Inflammatory macrophage treated with lipopolysaccharide for 4 hours (primary cell): ENCODE measurements at places on chromosomes 2 and 18.

GRCh38 chr2:189199797-189200196, 20.2 kb upstream of the COL5A2 start:
- DNase-seq = no peak

DNA sequence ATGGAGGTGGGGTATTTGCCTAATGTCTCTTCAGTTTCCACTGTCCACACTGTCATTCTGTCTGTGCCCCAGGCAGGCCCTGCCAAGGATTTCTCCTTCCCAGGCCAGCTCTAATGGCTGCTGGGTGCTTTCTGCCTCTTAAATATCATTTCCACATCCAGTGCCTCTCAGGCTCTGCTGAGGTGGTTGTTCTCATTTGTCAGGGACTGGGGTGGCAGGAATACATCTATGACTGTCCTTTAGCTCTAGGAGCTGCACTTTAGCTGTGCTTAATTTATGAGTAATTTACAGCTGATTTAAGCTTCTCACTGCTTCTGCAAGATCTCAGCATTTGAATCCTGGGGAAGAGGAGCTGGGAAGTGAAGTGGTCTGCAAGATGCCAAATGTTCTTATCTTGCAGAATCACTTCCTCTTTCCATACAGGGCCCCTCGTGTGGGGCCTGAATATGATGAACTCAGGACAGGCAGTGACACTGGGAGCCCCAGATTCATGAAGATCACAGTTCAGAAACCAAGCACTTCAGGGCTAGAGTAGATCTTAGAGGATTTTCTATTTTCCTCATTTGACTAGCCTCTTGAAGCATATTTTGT, 150.2 kb downstream of the FSHR start:
- DNase-seq = peak; percentile 2

- peak; percentile 56 for DNase-seq
Measured at GRCh38 chr2:38268691-38269327, 108.3 kb downstream of the ATL2 start.

DNA sequence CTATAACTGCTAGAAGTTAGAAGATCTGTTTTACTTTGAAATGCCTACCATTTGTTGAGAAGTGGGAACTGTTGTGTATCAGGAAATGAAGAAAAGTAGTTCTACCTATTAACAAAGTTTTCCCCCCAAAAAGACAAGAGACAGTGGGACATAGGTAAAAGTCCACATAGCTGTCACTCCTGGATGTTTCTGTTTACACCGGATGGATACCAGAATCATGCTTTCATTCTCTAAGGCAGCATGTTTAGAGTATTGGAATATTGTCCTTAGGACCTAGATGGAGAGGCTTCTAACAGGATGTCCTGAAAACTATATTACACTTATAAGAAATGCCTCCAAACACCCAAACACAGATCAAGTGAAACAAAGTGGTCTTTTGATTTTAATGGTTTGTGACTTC, 143.1 kb downstream of the MCFD2 start:
- DNase-seq = no peak

DNA sequence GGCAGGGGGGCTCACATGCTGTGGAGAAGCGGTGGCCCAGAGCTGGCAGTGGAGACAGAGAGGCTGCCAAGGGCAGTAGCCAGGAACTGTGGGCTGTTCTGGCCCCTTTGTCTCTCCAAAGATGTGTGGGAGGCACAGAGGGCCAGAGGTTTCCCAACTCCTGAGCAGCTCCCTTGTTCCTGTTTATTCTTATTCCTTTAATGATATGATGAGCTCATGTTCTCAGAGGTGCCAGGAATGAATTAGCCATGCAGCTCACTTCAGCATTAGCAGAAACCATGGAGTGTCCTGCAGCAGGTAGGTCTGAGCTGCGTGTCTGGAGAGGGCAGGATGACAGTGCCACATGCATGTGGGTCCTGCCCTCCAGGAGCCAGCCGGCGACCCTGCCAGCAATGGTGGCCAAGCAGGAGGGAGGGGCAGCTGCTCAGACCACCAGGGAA, 77.9 kb upstream of the FZD7 start:
- peak; percentile 52 for DNase-seq

DNA sequence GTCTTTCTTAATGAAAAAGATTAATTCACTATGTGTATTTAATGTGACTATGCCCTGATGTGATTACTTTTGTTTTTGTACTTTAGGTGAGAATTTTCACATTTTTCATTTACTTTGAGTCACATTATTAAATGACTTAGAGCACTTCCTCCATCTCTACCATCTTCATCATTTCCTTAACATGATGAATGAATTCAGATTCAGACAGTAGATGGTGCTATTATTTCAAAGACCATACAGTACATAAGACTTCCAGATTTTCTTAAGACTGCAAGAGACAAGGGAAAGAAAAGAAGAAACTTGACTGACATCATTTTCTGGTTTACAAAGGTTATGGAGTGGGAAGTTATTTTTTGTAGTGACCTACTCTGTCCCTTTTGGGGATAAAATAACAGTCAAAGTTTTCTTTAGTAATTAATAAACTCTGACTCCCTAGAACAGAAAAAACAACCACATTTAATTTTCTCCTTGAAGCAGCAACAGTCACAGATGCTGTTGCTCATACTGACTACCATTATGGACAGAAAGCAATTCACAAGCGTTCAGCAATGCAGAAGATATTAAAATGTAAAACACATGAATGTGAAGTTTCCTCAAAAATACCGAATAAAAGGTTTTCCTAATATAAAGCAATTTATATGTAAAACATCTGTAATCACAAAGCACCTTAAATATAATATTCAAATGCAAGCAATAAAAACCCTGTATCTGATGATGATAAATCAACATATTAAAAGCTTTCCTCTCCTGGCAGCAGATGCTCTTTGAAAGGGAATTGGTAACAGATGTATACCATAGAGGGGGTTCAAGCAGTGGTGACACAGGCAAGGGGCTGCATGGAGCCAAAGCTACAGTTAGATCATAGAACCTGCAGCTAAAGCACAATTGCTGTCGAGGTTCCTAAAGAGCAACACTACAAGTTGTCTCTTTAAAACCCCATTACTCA, 1010.9 kb upstream of the NXPH2 start:
- peak; percentile 19 for DNase-seq

DNA sequence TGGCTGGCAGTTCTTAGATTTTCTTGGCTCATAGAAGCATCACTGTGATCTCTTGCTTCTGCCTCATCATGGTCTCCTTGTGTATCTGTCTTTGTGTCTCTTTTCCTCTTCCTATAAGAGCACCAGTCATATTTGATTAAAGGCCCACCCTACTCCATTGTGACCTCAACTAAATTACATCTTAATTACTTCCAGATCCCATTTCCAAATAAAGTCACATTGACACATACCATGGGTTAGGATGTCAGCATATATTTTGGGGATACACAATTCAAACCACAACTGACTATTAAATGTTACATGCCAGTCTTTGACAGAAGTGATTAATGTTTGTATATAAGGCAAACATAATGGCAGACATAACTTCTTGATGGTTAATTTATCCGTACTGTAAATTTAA, 27.3 kb upstream of the TMX3 start:
- no peak for DNase-seq

GRCh38 chr2:235900631-235901030, 267.6 kb downstream of the GBX2 start:
- no peak for DNase-seq

GRCh38 chr2:195407783-195408182, 249.2 kb upstream of the SLC39A10 start:
- DNase-seq = peak; percentile 22

DNA sequence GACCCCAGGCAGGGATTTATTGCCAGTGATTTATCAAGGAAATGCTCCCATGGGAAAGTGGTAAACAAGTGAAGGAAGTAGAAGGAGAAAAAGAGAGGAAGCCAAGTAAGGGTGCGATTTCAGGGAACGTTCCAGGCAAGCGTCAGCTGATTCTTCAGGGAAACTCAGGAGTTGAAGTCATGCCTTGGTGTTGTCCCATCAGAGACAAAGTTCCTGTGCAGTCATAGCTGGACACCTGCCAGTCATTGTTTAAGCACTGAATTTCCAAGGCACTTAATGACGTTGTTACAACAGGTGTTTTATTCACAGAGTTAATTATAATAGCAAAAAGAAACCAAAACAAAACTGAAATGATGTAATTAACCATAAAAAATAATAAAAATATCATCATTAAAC, 381.8 kb upstream of the CRIM1 start:
- DNase-seq = no peak

DNA sequence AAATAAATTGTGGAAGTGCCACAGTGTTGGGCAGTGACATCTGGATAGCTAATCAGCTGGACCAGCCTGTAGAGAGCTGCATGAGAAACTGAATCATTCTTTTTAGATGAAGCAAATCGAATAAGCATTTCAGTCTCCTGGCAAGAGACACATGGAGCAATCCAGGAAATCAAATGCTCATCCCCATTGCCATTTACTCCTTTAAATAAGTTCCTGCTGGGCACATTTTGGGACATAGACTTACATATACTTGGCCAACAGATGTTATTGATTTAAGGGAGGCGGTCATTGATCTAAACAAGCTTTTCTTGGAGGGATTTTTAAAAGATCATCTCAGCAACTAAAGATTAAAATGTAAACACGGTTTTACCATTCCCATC, 307.1 kb downstream of the STK39 start:
- DNase-seq = peak; percentile 2

DNA sequence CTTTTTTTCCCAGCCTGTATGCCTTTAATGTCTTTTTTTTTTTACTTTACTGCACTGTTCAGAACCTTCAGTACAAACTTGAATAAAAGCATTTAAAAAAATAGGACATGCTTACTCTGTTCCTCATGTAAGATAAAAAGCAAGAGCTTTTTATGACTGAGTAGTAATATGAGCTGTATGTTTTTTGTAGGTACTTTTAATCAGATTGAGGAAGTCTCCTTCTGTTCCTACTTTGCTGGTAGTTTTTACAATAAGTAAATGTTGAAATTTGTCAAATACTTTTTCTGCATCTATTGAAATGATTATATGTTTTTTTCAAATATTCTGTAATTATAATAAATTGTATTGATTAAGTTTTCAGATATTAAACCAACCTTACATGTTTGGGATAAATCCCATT, 189.8 kb downstream of the FAM210A start:
- DNase-seq = no peak

GRCh38 chr2:225069966-225070365, 27.7 kb upstream of the DOCK10 start:
- peak; percentile 67 for DNase-seq

DNA sequence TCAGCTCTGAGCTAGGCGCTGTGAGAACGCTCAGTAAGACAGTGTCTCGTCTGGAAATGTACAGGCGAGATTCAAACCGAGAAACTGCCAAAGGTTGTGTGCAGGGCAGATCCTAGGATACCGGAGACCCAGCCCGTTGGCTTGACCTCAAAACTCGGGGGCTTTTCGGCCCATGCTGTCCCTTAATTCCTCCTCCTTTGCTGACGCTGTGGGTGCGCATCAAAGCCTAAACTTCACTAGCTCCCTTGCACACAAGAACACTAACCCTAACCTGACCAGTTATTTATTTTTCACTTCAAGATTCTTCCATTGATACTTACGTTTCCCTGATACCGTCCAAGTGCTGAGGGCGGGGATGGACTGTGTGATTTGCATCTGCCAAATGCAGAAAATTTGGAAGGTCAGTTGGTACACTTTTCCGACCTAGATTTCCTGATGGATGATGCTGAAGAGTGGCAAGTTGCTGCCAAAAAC, 1.0 kb upstream of the AAK1 start:
- DNase-seq = no peak

- no peak for DNase-seq
Measured at GRCh38 chr2:81050580-81051095, 746.1 kb upstream of the LRRTM1 start.

- peak; percentile 29 for DNase-seq
Measured at GRCh38 chr2:206700156-206700555, 18.0 kb downstream of the DYTN start.

- no peak for DNase-seq
Measured at GRCh38 chr2:233225230-233226068, 26.0 kb upstream of the ATG16L1 start.

- no peak for DNase-seq
Measured at GRCh38 chr18:3654442-3655253, 204.7 kb downstream of the TGIF1 start.

DNA sequence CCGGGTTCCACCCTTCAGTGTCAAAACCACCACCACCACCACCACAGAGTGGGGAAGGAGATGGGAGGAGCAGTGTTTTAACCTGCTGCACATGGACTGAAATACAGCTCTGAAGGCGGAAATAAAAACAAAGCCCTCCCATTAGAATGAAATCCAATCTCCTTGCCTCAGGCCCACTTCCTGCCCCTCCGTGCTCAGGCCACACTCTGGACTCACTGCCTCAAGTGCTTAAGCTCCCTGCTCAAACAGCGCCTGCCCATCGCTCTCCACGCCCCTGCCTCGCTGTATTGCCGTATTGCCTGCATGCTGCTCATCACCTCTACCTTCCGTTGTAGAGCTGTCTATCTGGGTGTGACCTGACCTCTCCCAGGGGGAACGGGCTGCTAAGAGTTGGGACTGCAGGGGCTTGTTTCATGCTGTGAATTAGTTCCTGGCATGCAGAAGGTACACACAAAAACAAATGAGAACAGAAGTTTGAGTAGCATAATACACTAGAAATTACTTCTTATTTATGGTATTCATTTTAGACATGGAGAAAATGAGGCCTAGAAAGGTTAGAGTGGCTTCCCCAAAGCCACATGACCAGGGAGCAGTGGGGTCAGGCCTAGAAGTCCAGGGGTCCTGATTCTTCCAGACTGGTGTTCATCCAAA, 31.6 kb upstream of the NEB start:
- no peak for DNase-seq

- no peak for DNase-seq
Measured at GRCh38 chr2:66548422-66548821, 113.5 kb downstream of the MEIS1 start.

GRCh38 chr2:219439506-219439905, 4.9 kb downstream of the SPEG start:
- no peak for DNase-seq

DNA sequence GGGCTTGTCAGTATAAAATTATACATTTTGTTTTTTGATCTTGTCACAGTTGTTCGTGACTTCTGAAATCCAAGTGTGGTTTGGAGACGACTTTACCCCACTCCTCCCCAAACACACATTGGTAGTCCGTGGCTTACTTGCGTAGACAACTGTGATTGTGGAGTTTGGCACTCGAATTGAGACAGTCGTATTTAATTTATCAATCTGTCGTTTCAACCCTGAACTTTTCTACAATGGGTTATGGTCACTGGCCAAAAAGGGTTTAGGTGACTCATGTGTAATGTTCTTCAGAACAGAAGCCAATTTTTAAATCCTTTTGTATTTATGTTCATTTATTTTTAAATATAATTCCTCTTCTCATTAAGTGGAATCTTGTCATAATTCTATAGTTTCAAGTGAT, 129.9 kb downstream of the SPTBN1 start:
- DNase-seq = no peak

GRCh38 chr2:234979204-234980167, 27.7 kb downstream of the SH3BP4 start:
- no peak for DNase-seq

GRCh38 chr2:114046866-114047435, 157.1 kb downstream of the ACTR3 start:
- no peak for DNase-seq
